ENCODE measurements at places on chromosomes 7 and 10. TPM values are rescaled to one million over a fixed set of nuclear protein-coding genes. Genes with fewer than 3 reads are reported as not detected.

Gene ANKRD30A
- total RNA-seq: not detected

Gene EBF3
- total RNA-seq: 33.4 TPM

Gene NPY4R2
- 0.52 TPM for total RNA-seq

Gene EVX1
- total RNA-seq: not detected

Gene RAB19
- 0.52 TPM for total RNA-seq

Gene GNGT1
- total RNA-seq: not detected

Gene ASZ1
- total RNA-seq: not detected

Gene CUZD1
- total RNA-seq: 0.52 TPM

Gene PDE6C
- total RNA-seq: not detected

Gene GPR15LG
- total RNA-seq: not detected

Gene GRK5
- 12.5 TPM for total RNA-seq

Gene CSGALNACT2
- 24.0 TPM for total RNA-seq

Gene GATA3
- 0.52 TPM for total RNA-seq

Gene TMEM236
- total RNA-seq: under 0.01 TPM

All from skeletal muscle tissue (tissue), 5 donors.